NAMALWA (cell line): ENCODE measurements at places on chromosomes 4 and X.

DNA sequence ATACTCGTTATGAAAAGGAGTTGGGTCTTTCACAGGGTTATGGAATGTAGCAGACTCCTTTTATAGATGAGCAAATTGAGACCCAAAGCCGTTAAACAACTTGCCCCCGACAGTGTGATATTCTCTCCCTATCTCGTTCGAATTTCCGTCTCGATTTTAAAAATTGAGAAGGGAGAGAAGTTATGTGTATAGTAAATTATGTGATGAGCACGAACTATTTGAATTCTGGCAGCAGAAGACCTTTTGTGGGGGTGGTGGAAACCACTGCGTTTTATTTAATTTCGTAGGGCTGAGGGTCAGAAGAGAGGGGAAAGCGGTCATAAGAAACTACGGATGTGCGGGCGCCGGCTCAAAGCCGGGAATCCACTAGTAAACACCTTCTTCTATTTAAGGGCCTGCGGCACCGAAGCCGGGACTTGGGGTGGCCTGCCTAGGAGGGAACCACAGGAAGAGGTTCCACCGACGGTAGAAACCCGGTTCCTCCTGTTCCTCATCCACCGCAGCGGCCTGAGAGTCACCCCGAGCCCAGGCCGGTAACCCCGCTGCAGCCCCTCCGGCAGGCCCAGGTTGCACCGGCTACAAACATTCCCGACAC lies 1.5 kb upstream of the DDX3X start:
- peak; percentile 50 for DNase-seq

- DNase-seq = peak; percentile 25
Measured at GRCh38 chr4:14767142-14767541, 235.1 kb upstream of the CPEB2 start.

DNA sequence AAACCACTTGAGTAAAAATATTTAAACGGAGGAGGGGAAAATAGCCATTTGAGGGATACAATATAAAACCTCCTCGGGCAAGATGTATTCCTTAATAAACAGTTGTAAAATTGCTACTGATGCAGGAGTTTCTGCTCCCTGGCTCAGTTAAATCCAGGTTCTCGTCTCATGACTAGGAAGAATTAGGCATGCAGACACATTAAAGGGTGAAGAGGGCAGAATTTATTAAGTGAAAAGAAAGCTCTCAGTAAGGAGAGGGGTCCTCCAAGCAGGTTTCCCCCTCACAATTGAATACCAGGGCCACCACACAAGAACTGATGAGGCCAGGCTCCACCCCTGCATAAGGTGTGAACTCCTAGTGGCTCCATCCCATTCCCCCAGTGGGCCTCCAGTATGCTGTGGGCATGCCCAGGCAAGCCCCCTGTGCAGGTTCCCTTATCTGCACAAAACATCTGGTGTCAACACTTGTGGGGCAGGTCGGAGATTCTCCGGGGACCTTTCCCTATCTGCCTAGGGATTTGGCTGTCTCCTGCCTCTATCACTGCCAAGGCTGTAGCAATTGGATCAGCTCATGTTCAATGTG lies 80.4 kb downstream of the HS6ST2 start:
- no peak for DNase-seq

- no peak for DNase-seq
Measured at GRCh38 chrX:2391869-2392606, 108.7 kb downstream of the DHRSX start.

DNA sequence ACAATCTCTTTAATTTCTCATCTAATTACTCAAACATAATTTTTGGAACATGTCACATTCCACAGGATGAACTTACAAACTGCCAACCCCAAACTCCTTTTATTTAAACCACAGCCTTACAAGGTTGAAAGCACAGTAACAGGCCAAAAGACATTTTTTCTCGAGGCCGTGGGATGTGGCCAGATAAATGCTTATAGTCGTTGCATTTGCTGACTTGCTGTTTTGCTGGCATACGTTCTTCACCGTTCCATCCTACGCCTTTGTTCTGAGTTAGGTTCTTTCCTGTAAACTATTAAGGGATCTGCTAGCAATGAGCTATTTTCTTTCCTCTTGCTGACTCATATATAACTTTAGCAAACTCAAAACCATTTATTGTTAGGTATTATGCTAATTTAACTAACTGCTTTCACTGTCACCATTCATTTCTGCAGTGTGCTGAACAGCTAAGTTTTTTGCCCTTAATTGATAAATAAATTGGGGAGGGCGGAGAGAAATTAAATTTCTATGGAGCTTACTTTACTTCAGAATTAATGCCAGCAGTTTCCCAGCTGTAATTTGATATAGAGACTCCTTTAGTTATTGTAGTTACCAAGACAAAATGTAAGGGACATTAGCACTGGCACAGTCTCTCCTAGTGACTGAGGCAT lies 135.1 kb upstream of the PACRGL start:
- DNase-seq = no peak

DNA sequence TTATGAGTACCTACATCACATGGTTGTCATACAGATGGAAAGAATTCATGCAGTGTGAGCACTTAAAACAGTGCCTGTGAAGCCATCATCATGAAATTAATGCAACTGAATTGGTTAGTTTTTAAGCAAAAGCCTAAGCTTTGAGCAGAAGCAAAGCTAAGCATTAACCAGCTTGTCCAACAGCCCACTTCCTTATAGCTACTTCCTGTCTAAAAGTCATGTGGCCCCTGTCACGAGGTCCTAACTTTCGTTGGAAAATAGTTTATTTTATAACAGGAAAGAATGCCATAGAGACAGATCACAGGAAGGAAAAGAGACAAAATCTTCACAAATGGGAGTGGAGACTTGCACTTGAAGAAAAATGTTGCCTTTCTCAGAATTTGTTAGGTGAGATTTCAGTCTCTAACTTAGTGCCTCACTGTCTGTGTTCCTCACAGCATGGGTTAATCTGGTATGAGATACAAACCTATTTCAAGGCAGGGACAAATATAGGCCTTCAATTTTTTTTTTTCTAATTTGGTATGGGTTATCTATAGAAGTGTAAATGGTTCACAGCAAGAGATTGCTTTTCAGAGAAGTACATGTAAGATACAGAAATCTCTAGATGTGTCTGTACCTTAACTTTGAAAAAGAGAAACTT lies 27.7 kb upstream of the VCX start:
- peak; percentile 9 for DNase-seq

- no peak for DNase-seq
Measured at GRCh38 chrX:39507034-39507433, 590.7 kb downstream of the BCOR start.

- DNase-seq = no peak
Measured at GRCh38 chrX:103330681-103331288, 746 bp downstream of the TCEAL7 start.

GRCh38 chrX:68994135-68994890 lies 165.5 kb downstream of the EFNB1 start:
- no peak for DNase-seq

GRCh38 chr4:87030124-87030523 lies 95.3 kb downstream of the AFF1 start:
- no peak for DNase-seq

DNA sequence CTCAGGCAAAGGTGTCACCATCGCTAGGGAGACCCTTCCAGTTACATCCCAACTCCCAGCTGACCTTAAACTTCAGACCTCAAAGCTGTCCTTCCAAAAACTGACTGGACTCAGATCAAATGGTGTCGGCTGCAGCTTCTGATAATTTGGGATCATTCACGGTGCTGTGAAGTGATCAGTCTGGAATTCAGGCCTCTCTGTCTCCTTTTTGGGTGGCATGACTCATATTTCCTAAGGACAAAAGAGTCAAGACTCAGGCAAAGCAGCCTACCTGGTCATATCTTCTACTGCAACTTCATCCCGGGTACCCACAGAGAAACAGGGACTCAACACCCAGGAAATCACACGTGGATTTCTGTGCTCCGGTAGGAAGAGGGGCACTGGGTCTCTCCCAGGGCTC lies 87.6 kb downstream of the SORCS2 start:
- DNase-seq = no peak

DNA sequence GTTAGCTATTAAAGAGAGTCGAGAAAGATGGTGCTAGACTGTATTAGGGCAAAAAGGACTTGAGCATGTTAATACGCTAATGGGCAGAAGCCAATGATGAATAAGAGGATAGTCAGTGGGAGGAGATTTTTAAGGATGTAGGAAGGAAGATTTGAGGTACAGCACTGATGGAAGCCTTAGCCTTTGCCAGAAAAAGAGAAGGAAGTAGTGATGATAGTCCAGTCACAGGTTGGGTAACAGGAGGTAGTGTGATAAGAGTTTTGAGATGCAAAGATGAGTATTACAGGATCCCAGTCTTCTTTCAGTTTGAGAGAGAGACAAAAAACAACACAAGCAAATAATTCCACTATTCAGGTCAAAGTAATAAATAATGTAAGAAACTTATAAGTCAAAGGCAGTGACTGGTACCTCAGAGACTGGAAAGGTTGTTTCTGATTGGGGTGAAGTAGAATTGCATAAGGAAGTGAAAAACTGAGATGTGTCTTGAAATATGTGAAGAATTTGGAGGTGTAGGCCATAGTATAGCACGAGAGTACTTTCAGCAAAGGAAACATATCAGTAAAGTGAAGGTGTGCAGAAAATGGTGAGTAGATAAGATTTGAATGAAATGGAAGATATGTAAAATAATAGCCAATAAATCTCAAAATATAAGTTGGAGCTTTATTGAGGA lies 22.1 kb upstream of the NDNF start:
- no peak for DNase-seq

DNA sequence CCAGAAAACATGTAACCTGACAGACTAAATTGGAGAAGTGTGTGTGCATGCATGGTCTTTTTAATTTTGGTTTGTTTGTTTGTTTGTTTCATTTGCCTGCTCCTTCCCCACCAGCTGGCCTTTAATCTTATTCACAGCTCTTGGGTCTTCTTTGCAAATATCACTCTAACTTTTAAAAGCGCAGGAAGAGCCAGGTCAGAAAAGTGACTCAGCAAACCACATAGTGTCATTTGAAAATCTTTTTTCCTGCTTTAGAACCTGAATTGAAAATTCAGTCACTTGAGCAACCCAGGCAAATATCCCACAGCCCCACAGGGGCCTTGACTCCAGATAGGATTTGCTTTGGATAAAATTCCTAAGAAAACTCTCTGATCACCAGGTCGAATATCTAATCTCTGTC lies 4.6 kb downstream of the TMEM255A start:
- no peak for DNase-seq

- no peak for DNase-seq
Measured at GRCh38 chr4:12293906-12294525, 865.3 kb upstream of the HS3ST1 start.
